Dermis blood vessel endothelial cell (primary cell): ENCODE measurements at places on chromosomes 7 and 10.

DNA sequence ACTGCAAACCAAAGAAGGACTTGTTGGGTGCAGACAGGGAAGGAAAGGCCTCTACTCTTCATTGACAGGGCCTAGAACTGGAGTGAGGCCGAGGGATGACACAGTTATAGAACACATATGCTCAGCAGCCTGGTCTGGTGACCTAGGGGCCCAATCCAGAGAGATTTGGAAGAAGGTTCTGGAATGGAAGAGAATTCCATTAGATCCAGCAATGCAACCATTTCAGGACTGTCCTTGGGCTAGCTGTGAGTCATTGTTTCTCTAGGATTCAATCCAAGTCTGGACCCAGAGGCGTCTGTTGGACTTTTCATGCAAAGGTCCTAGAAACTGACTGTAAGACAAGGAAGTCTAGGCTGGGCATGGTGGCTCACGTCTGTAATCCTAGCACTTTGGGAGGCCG is 59.2 kb downstream of the WIPF3 start:
- DNase-seq: peak; percentile 62

DNA sequence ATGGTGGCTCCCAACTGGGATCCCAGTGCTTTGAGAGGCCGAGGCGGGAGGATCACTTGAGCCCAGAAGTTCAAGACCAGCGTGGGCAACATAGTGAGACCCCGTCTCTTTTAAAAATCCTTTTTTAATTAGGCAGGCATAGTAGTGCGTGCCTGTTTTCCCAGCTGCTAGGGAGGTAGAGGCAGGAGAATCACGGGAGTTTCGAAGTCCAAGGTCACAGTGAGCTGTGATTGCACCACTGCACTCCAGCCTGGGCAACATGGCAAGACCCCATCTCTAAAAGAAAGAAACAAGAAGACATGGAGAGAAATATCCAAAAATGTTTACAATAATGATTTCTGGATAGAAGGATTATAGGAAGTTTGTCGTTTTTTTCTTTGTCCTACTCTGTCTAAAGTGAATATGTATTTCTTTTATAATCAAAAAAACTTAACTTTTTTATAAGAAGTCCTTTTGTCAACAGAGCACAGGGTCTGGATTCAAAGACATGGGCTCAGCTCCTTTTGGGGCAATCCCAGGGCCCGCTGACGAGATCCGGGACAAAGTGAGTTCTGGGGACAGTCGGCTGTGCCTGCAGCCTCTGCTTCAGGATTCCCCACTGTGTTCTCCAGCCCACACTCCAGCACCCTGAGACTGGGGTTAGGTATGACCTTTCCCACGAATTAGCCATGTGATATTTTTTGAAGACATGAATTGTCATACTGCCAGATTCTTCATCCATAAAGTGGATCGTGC is 45.6 kb downstream of the PDGFA start:
- no peak for DNase-seq

DNA sequence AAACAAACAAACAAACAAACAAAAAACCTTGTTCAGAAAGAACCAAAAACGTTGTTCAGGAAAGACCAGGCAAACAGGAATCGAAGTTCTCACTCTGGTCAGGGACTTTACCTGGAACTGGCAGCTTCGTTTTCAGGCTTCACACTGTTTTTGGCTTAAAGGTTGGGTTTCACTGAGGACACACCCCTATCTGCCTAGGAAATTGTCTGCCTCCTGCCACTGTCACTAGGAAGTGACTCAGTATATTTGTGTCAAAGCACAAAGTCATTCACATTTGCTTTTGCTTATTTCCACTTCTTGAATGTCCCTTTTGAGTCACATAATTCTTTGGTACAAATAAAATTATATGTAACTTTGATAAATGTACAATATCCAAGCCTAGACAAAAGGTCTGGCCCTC is 37.9 kb downstream of the PNLIPRP3 start:
- DNase-seq: no peak

DNA sequence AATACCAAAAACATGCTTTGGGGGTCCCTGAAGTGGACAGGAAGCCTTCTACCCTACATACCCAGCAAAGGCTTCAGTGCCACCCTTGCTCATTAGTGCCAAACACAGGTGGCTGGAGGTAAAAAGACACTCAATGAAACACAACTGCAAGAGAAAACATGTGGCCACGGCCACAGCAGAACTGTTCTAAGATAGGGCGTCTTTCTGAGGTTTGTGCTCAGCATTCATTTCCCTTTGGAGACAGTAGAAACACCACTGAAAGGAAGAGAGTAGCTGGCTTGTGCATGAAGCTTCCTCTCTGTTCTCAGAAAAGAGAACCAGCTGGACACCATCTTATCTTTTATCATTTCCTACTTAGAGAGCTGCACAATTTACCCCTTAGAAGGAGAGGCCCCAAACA is 143.0 kb downstream of the PLXNA4 start:
- DNase-seq: no peak

DNA sequence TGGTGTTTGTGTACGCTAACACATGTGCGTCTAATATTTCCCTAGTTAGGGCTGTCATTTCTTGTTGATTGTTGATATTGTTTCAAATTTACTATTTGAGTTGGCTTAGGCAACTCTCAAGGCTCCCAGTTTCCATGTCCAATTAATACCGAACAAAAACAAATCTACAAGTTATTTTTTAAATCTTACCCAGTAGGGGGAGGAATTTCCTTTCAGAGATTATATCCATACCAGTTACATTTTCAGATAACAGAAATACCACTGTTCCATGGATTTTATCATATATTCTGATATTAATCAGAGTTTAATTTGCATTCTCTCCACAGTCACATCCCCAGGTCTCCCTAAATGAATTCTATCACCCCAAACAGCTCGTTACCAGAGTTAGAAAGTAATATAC is 7.2 kb upstream of the AKR1B10 start:
- DNase-seq: peak; percentile 29

DNA sequence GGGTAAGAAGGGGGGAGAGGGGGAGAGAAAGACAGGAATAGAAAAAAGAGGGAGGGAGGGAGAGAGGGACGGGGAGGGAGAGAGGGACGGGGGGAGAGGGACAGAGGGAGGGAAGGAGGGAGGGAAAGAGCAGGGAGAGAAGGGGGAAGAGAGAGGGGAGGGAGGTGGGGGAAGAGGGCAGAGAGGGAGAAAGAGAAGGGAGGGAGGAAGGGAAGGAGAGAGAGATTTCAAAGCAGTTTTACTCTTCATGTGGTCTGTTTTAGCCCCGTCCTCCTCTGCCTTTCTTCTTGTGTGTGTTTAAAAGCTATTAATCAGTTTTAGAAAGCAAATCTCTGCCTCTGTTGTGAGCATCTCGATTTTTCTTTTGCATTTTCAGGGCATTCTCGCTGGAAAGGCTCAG is 237.0 kb downstream of the WDR37 start:
- DNase-seq: no peak

DNA sequence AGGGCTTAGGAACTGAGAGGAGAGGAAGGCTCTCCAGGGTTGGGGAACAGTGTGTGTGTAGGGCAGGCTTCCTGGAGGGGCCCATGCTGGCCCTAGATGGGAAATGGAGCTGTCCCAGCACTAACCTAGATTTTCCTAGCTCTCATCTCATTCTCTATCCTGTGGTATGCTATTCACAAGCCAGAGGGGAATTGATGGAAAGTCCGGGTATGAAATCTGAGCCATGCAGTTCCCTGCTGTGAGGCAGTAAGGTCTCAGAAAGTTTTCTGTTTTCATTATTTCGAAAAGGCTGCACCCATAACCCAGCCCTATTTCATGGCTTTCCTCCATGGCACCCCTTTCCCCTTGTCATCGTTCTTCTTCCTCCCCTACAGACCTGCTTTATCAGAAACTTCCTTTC is 220.3 kb downstream of the RPS24 start:
- DNase-seq: no peak

GRCh38 chr10:102729029-102730026 is 14.4 kb upstream of the WBP1L start:
- peak; percentile 92 for DNase-seq

DNA sequence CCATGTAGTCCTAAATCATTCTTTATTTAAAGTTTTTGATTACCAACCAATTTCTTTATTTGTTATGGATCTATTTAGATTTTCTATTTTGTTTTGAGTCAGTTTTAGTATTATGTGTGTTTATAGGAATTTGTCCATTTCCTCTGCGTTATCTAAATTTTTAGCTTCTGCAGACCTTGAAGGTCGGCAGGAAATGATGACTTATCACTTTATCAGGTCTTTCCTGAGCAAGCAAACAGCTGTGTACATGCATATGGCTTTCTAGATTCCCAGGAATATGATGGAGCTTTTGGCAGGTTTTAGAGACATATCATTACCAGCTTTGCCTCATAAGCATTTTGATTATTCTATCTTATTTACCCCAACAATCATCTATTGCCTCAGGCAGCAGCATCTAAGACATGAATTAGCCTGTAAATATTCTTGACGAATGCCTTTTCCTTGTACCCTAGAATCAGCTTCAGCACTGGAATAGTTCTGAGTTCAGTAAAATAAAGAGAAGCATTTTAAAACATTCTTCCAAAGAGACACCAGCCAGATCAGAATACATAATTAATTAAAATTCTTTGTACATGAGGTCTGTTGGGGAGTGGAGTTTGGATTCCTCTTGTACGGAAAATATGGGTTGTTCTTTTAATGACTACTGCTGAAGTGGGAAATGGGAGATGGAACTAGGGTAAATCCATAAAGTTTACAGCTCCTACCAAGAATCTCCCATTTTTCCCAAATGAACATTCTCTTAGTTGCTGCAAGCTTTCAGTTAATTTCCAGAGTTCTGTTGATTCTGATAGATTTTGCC is 408.8 kb upstream of the SEMA3C start:
- peak; percentile 25 for DNase-seq

- peak; percentile 95 for DNase-seq
These were observed 42.7 kb downstream of the FAM53B start for GRCh38 chr10:124701435-124701834.

DNA sequence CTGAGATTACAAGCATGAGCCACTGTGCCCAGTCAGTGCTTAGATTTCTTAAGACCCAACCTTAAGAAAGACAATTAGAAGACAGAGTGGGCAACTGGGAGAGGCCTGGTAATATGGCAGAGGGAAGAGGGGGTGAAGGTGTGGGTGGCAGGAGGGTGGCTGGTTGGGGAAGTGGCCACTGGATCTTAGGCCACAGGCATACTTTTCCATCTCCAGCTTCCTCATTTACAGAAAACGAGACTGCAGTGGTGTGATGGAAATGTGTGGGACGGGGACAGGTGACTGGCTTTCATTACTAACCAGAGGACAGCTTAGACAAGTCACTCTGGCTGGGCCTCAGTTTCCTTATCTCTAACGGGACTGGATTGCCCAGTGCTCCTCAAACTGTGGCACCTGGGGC is 1.0 kb upstream of the FFAR4 start:
- no peak for DNase-seq

DNA sequence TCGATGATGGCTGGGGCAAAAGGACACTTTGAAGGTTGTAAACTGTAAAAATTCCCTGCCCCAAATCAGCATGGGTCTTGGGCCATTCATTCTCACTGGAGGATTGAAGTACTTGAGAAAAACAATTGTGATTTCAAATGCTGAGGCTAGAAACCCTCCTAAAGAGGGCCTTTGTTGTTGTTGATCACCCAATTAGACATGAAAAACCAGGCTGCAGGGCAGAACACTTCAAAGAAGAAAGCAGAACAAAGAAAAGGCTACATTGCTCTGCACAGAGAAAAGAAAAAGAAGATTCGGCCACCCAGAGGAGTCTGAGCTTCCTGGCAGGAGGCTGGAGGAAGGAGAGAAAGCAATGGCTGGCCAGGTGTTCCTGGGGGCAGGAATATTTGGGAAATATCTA is 143.1 kb downstream of the NPY start:
- DNase-seq: no peak

GRCh38 chr7:122847871-122848473 is 38.3 kb downstream of the CADPS2 start:
- peak; percentile 30 for DNase-seq

DNA sequence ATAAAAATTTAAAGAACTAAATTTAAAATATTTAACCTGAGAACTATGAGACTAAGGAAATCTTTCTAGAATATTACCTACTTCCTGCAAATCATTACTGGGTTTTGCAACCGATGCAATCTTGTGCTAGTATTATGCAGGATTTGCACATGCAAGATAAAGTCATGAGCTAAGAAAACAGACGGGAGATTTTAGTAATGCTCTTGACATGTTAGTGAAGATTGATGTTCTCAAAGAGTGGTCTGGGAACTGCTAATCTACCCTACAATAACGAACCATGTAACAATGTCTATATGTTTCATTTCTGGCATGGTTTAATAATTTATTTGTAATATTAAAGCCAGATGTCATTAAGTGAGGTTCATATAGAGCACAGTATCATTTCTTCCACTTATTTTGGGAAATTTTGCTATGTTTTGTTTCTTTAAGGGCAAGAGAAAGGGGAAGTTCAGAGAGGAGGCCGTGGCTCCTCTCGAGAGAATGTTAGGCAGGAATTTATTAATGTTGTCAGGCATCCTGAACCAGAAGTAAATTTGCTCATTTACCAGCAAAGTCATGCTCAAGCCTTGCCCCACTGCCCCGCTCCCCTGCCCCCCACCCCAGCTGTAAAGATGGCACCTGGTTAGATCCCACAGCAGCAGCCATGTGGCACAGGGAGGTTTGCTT is 22.8 kb downstream of the LRRC17 start:
- no peak for DNase-seq

DNA sequence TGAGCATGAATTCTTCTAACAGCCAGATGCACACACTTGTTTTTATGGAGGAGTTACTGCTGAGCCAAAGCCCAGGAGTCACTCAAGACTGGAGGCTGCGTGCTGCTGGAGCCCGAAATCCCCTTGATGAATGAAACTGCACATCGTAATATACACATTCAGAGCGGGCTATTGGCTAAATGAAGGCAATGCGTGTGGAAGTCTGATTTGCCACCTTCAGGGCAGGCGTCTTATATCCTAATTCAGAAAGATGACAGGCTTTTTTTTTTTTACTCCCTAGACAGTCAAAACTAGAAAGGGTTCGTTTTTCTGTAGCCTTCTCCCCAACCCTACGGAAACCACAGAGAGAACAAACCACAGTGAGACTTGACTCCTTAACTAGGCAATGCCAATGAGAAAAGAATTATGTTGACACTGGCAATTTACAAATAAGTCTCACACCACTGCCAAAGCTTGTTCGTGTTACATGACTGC is 227.2 kb upstream of the KLF14 start:
- peak; percentile 18 for DNase-seq

- peak; percentile 35 for DNase-seq
These were observed 4.1 kb upstream of the KMT2E start for GRCh38 chr7:105009667-105010503.

- peak; percentile 34 for DNase-seq
These were observed 22.5 kb downstream of the ST8SIA6 start for GRCh38 chr10:17431871-17432311.

GRCh38 chr10:3568983-3569382 is 216.0 kb downstream of the KLF6 start:
- DNase-seq: no peak

- peak; percentile 74 for DNase-seq
These were observed 151.2 kb upstream of the TNRC18 start for GRCh38 chr7:5574770-5575269.

- no peak for DNase-seq
These were observed 179.4 kb downstream of the CACNA2D1 start for GRCh38 chr7:82263920-82264782.
